ENCODE measurements at places on chromosomes 7 and 10.

DNA sequence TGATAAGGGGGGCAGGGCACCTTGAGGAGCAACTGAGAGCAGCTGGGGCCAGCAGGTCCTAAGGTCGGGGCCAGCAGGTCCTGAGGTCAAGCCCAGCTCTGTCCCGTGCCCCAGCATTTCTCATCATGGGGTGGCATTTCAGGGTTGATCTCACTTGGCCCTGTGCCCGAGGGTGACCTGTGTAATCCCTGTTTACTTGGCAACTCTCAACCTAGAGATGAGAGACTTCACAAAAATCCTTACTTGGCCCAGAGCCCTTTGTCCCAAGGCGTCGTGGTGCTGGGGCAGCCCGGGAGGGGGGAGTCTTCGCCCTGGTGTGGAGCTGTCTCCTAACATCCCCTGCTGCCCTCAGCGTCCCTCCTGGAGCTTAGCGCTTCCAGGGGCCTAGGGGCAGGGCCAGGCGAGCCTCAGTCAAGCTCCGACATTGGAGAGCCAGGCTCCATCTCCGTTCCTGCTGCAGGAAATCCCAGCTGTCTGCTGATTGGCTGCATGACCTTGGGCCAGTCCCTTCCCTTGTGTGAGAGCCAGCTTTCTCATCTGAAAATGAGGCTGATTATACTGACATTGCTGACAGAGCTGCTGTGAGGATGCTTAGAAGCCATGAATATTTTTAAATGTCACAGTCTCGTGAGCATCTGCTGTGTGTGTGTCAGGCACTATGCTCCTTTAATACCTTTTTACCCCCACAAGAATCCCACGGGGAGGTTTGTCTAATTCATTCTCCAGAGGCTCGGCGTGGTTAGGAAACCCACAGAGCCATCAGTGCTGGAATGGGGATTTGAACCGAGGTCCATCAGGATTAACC, 94.3 kb downstream of the ZMIZ1 start:
- DNase-seq = no peak

DNA sequence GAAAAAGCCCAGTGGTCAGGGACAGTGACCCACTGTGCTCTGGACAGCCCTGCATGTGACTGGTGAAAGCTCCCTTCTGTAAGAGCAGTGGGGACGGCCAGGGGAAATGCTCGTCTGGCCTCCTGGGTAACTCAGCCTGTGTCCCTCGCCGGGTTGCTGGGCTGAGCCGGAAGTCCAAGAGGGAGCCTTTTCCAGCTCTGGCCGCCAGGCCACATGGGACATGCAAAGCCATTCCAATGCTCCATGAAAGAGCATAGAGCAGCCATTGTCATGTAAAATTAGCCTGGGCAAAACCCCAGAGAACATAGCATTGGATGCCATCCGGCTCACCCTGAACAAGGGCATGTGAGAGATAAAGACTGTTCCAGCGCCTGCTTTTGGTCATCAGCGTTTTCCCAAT, 64.9 kb upstream of the ADRB1 start:
- no peak for DNase-seq

DNA sequence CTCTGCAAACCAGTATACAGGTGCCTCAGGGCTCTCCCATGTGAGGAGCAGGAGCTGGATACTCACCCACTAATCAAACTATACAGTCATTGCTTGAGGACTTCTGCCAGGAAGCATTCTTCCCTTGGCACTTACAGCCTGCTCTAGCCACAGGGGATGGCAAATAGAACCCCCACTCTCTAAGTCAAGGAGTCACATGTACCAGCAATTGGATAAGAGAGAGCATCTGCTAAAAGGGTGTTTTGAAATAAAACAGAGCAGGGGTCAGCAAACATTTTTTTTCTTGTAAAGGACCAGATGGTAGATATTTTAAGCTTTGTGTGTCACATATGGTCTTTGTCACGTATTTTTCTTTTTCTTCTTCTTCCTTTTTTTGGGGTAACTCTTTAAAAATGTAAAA, 865.2 kb upstream of the GHITM start:
- no peak for DNase-seq

DNA sequence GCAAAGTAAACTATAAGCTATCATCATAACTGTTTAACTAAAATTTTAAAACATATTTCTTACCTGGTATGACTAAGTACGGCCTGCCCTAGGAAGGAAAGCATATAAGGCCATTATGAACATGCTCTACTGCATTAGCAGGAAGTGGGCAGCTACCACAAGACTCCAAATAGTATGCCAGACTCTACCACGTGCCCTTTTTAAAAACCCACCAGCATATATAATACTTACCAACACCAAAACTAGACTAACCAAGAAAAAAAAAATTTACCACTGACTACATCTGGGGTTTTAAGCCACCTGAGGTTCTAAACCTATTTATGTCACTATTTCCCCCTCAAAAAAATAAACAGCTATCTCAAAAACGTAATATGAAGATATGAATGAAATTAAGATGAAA, 30.1 kb downstream of the NUDCD3 start:
- no peak for DNase-seq

GRCh38 chr10:26485150-26485941, 47.2 kb downstream of the APBB1IP start:
- DNase-seq = no peak

GRCh38 chr10:104218751-104219150, 13.4 kb downstream of the CFAP43 start:
- DNase-seq = no peak

DNA sequence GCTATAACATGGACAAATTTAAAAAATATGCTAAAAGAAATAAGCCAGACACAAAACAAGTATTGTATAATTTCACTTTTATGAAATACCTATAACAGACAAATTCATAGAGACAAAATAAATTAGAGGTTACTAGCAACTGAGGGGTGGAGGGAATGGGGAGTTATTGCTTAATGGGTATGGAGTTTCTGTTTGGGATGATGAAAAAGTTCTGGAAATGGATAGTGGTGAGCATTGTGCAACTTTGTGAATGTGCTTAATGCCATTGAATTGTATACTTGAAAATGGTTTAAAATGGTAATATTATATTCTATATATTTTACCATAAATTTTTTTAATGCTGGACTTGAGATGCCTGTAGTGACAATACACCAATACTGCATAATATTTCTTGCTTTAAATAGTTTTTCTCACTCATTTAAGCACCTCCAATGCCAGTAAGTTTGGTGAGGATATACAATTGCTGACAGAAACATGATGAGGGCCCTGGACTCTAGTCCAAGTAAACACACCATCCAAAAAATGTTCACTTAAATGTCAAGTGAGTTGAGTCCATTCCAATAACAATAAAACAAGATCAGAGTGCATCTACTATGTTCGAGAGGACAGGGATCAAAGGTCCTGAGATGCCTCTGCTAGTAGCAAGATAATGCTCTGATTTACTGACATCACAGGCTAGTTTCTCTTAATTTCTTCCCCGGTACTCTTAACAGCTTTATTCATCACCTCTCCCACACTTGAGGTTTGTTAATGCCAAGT, 71.9 kb downstream of the NT5C2 start:
- peak; percentile 20 for DNase-seq
